Thoracic aorta (tissue), 2 donors: ENCODE measurements at places on chromosomes 1 and 21.
A peak's percentile ranks its signal among the peaks of the same experiment; 100 is the strongest.

DNA sequence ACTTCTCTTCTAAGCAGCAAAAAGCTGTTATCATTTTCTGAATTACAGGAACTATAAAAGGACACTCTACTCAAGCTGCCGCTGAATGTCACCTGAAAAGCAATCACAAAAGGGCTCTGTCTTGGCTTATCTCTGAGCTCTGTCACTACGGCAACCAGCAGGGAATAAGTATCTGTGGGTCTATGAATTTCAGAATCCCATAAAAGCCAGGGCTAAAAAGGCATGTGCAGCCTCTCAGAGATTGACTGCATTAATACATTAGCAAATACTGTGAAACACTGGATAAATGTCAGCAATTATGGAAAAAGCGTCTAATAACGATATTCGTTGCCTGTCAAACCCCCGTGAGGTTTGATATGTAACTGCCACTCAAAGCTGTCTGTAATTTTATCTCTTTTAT, 210.2 kb upstream of the DMRTA2 start:
- no peak for DNase-seq
- no peaks in the 10 kb centered on the region for H3K4me1 ChIP-seq
- no peaks in the 10 kb centered on the region for H3K36me3 ChIP-seq
- H3K27ac ChIP-seq: no peak overlapping the region
- H3K4me3 ChIP-seq: no peak overlapping the region
- H3K27me3 ChIP-seq: no peaks in the 10 kb centered on the region

DNA sequence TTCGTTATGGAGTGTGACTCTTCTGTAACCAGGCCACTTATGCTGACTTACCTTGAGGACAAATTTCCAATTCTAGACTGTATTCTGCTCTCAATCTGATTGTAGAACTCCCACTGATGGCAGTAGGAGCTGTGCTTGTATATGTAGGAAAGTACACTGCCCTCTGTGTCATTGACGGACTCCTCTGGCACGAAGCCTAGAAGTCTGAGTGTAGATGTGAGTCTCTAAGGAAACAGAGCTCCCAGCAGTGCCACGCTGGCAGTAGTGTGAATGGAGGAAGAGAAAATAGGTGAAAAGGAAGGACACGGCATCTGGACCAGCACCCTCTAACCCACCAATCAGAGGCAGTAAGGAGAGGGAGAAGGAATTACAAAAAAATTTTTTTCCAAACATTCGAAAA, 130.4 kb upstream of the ADGRL2 start:
- H3K4me3 ChIP-seq: no peak overlapping the region
- peak; percentile 77 for DNase-seq
- H3K27ac ChIP-seq: no peak overlapping the region
- H3K36me3 ChIP-seq: no peaks in the 10 kb centered on the region
- H3K27me3 ChIP-seq: no peaks in the 10 kb centered on the region

DNA sequence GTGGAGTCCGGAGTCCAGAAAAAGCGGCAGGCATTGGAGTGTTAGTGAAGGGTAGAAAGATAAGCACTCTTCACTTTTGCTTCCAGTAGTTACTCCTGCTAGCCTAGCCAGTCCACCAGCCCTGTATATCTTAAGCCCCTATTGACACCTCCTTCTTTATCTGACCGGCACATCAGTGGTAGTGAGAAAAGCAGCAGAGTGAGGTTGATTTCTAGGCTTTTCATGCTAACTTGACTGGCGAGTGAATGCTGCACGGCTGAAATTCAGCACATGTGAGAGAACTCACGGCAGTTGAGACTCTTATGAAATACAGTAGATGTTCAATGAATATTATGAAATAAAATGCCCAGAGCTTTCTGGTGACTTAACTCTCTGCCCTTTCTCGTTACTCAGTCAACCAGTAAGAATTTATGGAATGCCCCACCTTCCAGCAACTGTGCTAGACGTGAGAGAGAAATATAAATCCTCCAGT, 128.2 kb downstream of the CACHD1 start:
- H3K4me1 ChIP-seq: no peaks in the 10 kb centered on the region
- no peaks in the 10 kb centered on the region for H3K27me3 ChIP-seq

DNA sequence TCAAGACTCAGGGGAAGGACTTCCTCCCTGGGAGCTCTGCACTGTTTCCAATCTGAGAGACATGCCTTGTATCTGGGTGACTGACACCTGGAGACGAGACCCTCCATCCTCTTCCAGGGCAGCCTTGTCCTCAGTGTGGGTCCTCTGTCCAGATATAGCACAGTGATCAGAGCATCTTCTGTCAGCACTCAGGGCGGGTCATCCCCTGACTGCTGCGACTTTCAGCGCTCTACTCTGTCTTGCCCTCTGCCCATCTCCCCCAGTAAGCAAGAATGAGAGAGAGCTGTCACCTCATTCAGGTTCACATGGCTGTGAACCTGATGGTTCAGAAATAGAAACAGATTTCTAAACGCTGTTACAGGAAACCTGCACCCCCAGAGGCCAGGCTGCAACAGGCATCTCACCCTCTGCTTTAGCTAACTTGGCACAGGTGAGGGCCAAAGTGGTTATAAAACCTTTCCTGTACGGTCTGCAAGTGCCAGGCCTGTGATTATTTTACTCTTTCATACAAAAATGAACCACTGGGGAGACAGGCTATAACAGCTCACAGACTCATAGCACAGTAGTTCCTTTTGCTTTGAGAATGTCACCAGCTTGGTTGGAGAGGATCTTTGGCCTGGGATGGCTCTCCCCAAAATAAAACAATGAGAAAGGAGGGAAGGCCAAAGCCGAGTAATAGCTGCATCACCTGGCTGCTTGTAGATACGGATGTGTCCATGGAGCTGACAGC, 11.4 kb upstream of the TENT5C start:
- DNase-seq: no peak
- H3K27me3 ChIP-seq: no peaks in the 10 kb centered on the region
- peaks cover 21% of the 10 kb centered on the region for H3K4me1 ChIP-seq
- no peak overlapping the region for H3K4me3 ChIP-seq
- H3K27ac ChIP-seq: no peak overlapping the region
- no peaks in the 10 kb centered on the region for H3K36me3 ChIP-seq

DNA sequence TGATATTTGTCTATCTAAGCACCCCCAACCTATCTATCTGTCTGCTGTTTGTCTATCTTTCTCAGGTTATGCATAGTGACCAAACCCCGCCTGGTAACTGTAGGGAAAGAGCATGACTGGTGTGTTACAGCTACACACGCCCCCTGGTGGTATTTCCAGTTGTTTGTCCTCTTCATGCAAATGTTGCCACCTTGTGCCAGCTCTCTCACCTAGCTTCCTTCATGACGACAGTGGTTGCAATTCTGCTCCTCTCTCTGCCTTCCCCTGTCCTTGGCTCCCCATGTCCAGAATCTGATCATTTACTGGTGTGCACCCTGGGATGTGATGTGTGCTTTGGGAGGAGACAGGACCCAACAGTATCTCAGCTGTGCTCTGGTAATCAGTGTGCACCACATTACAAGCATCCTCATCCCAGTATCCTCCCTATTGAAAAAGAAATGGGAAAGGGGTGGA, 8.1 kb upstream of the INKA2 start:
- H3K27me3 ChIP-seq: no peaks in the 10 kb centered on the region
- DNase-seq: no peak
- no peaks in the 10 kb centered on the region for H3K36me3 ChIP-seq
- no peak overlapping the region for H3K4me3 ChIP-seq

DNA sequence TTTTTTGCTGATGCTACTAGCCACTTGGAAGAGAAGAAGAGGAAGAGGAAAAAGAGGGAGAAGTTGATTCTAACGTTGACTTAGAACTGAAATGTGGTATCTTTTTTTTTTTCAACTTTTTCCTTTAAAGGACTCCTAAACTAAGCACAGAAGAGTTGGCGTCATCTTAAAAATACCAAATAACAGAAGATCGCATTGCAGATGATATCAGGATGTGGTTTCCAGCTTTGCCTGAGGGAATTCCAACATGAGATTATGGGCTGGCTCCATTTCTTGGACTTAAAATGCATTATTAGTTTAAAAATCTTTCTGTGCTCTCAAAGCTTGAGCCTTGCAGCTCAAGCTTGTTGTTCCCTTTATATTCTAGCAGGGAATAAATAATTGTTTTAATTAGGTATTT, 29.8 kb downstream of the WDR3 start:
- no peak overlapping the region for H3K27ac ChIP-seq
- H3K36me3 ChIP-seq: peaks cover 33% of the 10 kb centered on the region
- H3K4me3 ChIP-seq: no peak overlapping the region
- H3K27me3 ChIP-seq: no peaks in the 10 kb centered on the region
- no peaks in the 10 kb centered on the region for H3K4me1 ChIP-seq

DNA sequence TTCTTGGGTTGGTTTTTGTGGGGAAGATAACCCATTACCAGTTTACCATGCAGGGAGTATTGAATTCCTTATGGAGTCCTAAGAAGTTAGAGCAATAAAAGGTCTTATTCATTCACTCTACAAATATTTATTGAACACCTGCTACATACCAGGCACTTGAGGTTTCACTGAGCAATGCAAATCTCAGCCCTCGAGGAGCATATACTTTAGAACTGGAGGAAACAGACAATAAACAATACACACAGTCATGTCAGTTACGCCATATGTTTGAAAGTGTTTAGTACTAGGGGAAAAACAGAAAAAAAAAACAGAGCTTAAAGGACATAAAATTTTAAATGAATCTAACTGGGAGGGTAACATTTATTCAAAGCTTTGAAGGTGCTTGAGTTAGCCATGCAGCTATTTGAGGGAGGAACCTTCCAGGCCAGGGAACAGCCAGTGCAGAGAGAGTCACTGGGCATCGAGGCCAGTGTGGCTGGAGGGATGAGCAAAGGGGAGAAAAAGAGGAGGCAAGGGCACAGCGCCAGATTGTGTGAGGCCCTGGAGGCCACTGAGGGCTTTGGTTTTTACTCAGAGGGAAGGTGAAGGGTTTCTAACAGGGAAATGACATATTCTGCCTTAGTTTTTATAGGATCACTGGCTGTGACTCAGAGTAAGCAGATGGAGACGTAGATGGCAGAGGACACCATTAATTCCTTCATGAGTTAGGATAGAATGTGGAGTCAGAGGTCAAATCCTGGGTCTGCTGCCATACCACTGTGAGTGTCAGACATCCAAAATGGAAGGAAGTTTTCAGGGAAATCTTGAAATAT, 32.7 kb downstream of the C1orf21 start:
- H3K27me3 ChIP-seq: no peaks in the 10 kb centered on the region
- no peak overlapping the region for H3K4me3 ChIP-seq
- no peak for DNase-seq
- H3K4me1 ChIP-seq: no peaks in the 10 kb centered on the region
- no peak overlapping the region for H3K27ac ChIP-seq

DNA sequence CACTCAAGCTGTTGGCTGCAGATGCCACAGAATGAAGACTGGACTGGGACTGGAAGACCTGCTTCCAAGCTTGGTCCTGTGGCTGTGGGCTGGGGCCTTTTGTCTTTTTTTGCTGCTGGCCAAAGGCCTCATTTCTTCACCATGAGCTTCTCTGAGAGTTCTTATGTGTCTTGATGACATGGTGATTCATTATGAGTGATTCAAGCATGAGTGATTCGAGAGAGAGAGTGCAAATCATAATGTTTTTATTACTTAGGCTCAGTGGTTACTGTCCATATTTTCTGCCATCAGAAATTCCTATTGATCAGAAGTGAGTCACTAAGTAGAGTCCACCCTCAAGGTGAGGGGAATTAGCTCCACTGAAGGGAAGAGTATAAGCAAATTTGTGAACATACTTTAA, 94.0 kb downstream of the PCP4 start:
- no peaks in the 10 kb centered on the region for H3K27me3 ChIP-seq
- no peaks in the 10 kb centered on the region for H3K36me3 ChIP-seq
- no peak overlapping the region for H3K27ac ChIP-seq
- no peak overlapping the region for H3K4me3 ChIP-seq
- H3K4me1 ChIP-seq: no peaks in the 10 kb centered on the region
- no peak for DNase-seq

GRCh38 chr1:67748630-67749029, 63.6 kb downstream of the GADD45A start:
- H3K36me3 ChIP-seq: no peaks in the 10 kb centered on the region
- no peak for DNase-seq
- no peaks in the 10 kb centered on the region for H3K27me3 ChIP-seq

- peaks cover 39% of the 10 kb centered on the region for H3K4me1 ChIP-seq
- H3K27ac ChIP-seq: peak overlapping the region; percentile 97
- H3K36me3 ChIP-seq: no peaks in the 10 kb centered on the region
- DNase-seq: no peak
- H3K4me3 ChIP-seq: peak overlapping the region; percentile 54
Measured at GRCh38 chr1:156103521-156103947, 11.0 kb upstream of the LMNA start.

DNA sequence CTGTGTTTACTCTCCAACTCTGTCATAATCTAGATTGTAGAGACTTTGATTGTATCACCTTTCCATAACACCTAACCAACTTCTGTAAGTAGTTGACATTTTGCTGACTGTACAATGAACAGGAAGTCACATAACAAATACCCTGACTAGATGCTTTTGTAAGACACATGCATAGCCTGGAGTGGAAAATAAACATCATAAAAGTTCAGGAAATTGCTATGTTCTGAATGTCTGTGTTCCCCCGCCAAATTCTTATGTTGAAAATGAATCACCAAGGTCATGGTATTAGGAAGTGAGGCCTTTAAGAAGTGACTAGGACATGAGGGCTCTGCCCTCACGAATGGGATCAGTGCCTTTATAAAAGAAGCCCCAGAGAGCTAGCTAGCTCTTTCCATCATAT, 40.4 kb upstream of the ZSWIM5 start:
- H3K36me3 ChIP-seq: no peaks in the 10 kb centered on the region
- no peaks in the 10 kb centered on the region for H3K4me1 ChIP-seq
- H3K27me3 ChIP-seq: no peaks in the 10 kb centered on the region
- H3K27ac ChIP-seq: peak overlapping the region; percentile 41
- no peak for DNase-seq
